Right lobe of liver (tissue), 6 donors: ENCODE measurements at places on chromosomes 2 and 18. TPM values are rescaled to one million over a fixed set of nuclear protein-coding genes. Genes with fewer than 3 reads are reported as not detected.
A peak's percentile ranks its signal among the peaks of the same experiment; 100 is the strongest.

GRCh38 chr18:11091746-11092145, 57.6 kb downstream of the PIEZO2 start:
- no peak for DNase-seq

The DNAJC5G gene
- not detected for total RNA-seq

DNA sequence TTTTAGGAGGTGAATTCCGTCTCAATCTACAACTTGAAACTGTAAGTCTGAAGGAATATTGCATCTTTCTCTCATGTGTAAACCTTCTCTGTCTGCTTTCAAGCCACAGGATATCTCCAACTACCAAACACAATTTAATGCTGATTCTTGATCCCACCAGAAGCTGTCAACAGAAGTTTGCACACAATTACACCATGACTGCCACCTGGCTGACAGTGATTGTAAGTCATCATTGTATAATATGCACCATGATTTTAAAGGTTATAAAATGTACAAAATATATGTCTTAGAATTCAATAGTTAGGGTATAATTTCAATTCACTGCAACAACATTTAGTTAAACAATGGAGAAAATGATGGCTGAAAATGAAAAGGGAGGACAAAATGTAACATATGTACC, 18.4 kb downstream of the PREPL start:
- no peak for DNase-seq

DNA sequence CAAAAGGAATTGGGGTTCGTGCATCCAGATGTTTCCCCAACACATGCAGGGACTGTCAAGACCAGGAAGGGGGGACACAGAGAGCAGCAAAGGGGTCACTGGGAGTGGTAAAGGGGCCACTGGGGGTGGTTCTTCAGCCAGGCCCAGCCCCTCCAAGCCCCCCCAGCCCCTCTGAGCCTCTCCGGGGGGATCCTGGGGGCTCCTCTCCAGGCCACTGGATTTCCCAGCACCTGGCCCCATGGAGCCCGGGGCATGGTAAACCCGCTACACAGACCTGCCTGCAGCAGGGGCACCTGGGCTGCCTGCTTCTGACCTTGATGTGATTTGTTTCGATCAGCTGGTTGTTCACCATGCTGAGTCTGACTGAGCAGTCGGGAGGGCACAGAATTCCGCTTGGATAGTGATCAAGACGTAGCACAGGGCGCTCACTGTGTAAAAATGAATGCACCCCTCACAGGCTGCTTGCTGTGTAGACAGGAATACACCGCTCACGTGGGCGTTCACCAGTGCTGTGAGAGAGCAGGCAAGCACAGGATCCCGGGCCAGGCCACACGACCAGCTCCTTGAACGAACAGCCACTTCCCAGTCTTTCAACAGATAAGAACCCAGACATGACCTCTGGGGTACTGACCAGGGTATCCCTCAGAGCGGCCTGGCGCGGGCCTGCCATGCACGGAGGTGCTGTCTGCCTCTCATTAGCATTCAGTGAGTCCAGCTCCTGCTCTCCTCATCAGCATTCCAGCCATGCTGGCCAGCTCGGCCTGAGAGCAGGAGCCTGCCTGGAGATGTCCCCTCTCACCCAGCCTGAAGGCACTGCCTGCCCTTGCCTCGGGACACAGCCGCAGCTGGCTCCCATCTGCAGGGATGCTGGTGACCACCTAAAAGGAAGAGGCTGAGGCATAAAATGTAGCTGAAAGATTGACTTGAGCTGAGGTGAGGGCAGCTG, 73.3 kb upstream of the OTOS start:
- DNase-seq = no peak

GRCh38 chr2:55459714-55460274, 40.1 kb upstream of the CCDC88A start:
- no peak for DNase-seq

- no peak for DNase-seq
Observed at GRCh38 chr2:84912984-84913383, 7.5 kb downstream of the TMSB10 start.

GRCh38 chr18:78558948-78559347, 420.7 kb upstream of the SALL3 start:
- no peak for DNase-seq

The THSD7B gene
- total RNA-seq = 0.11 TPM

- no peak for DNase-seq
Observed at GRCh38 chr2:168426861-168427260, 29.2 kb upstream of the CERS6 start.

DNA sequence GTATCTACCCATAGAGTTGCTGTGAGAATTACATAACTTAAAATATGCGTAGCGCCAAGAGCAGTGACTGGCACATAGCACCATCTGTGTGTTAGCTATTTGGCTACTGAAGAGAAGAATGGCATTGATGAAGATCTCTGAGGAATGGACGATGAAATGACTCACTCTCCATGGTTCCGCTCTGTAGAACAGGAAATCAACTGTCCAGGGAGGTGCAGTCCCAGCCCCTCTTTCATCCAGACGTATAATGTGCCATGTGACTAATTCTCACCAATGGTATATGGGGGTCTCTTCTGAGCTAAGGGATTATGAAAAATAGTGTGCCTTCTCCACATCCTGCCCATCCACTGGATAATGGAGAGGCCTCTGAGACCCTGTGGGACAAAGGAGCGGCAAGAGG, 254.8 kb downstream of the CYP26B1 start:
- no peak for DNase-seq

- peak; percentile 88 for DNase-seq
Observed at GRCh38 chr2:43221763-43222474, 4.5 kb downstream of the ZFP36L2 start.

- no peak for DNase-seq
Observed at GRCh38 chr18:49955263-49955662, 141.9 kb upstream of the ACAA2 start.

The CELF4 gene
- total RNA-seq = not detected

The ADD2 gene
- 0.11 TPM for total RNA-seq

DNA sequence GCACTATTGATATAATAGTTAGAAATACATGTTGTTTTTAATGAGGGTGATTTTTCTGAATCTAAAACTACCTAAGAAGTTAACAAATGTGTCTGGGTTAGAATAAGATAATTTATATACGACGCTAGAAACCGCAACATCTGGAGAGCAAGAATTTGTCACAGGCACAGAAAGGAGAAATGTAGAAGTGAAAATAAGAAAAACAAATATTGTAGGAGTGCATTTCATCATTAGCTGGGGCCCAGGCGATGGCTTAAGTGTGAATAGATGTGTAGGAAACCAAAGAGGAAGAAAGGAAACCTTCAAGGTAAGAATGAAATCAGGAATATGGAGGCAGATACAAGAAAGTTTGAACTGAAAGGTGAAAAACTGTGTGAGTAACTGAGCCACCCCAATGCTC, 90.3 kb downstream of the LRP2 start:
- no peak for DNase-seq

DNA sequence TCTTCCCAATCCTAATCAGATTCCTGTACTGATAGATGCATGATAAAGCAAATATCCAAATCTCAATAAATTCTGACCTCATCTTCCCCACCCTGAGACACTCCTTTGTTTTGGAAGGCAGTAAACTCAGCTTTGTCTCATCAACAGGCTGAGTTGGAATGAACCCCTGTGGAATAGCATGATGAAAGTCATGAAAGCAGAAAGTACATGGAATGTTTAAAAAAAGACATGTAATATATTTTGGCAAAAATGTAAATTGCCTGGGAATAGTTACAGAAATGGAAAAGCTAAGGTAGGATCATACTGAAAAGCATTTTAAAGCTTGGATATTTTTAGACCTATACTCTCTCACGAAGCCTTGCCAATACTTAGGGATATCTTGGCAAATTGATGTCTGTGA, 468.7 kb upstream of the CDH7 start:
- DNase-seq = no peak

The ALPG gene
- total RNA-seq = not detected

GRCh38 chr18:68721681-68722583, 7.0 kb upstream of the TMX3 start:
- DNase-seq = no peak

- peak; percentile 60 for DNase-seq
Observed at GRCh38 chr2:239318790-239319661, 81.8 kb downstream of the HDAC4 start.

GRCh38 chr2:109230941-109231420, 102.0 kb downstream of the SH3RF3 start:
- DNase-seq = no peak

GRCh38 chr2:98390571-98391476, 44.6 kb downstream of the CNGA3 start:
- no peak for DNase-seq

DNA sequence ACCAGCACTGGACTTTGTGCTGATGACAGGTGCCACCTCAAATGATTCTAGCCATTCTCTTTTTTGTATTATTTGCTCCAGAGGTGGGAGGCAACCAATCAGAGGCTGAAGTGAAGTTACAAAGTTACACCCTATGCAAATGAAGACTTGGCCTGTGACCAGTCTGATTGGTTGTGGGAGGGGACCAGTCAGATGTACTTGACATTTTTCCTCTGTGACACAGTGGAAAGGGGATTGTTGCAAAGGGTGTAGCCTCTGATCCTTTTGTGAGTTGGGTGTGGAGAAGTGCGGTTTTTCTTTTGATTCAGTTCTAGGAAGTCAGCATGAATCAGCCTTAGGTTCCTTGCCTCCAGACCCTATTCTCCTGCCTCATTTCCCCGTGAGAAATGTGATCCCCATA, 244.0 kb downstream of the ARL6IP6 start:
- DNase-seq = no peak

GRCh38 chr18:65592435-65592834, 158.4 kb upstream of the CDH7 start:
- DNase-seq = no peak

DNA sequence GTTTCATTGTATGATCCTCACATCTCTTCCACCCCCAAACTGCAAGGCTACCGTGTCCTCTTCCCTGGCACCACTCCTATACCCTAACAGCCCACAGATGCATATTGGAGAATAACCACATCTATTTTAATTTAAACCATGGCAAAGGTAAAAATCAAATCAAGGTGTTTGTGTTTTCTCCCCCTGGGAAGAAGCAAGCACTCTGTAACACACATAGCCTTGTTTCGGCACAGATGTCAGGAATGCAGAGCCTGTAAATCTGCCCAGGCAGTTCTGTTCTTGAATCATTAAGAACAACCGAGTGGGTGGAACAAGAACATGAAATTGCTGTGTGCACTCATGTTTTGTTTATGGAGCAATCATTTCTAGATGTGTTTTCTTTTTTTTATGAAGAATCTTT, 6.8 kb upstream of the COX7A2L start:
- no peak for DNase-seq

DNA sequence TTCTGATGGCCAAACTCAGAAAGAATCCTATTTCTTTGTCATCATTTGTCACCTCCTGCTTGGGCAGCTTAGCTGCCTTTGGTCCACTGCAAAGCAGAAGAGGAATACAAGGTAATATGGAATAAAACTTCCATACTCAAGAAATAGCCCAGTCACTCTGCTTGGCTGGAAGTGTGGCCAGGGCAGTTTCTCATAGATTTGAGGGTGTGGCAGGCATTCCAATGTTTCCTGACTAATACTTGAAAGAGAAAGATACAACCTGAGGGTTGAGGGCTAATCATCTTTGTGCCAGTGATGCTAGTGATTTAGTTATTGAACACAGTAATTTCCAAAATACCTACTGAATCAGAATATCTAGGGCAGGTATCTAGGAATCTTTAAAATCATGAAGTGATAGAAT, 83.1 kb downstream of the FAM161A start:
- no peak for DNase-seq

The RBBP8 gene
- 10.7 TPM for total RNA-seq

The CXCR4 gene
- 1.8 TPM for total RNA-seq

The ALK gene
- not detected for total RNA-seq

- no peak for DNase-seq
Observed at GRCh38 chr2:128777196-128778035, 458.7 kb upstream of the HS6ST1 start.

DNA sequence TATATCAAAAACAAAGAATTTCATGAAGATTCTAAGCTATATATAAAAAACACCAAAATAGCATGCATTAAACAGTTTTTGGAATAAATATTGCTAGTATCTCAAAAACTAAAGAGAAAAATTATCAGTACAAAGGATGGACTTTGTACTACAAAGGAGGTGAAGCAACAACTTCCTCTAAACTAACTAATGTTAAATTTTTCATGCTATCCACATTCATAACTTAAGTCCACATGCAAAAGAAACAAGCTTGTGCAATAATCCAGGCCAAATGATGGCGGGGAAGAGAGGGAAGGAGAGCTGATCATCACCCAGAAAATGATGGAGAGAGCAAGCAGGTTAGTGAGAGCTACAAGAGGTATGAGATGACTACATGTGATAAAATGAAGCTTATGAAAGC, 70.1 kb downstream of the KIDINS220 start:
- no peak for DNase-seq

GRCh38 chr2:144229296-144229695, 290.6 kb downstream of the ZEB2 start:
- DNase-seq = no peak

- DNase-seq = no peak
Observed at GRCh38 chr18:10670856-10671255, 145.0 kb downstream of the NAPG start.

GRCh38 chr18:61882296-61883004, 10.4 kb downstream of the RNF152 start:
- no peak for DNase-seq

- no peak for DNase-seq
Observed at GRCh38 chr18:55780586-55781071, 192.6 kb upstream of the TCF4 start.

DNA sequence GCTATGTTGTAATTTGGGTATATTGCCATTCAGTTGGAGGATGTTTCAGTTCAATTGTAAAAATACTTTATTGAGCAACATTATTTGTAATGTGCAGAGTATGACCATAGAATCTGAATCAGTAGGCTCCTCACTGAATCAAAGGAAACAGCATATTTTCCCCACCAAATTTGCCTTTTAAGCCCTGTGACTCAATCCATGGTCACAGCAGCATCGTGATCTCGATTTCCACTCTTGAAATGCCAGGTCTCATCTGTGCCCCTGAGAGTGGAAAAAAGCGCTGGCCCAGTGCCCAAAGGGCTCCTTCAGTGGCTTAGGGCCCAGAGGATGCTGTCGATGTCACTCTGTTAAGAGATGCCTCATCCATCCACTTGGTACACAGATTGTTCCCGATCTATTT, 57.5 kb downstream of the FHOD3 start:
- DNase-seq = no peak

GRCh38 chr2:240467149-240467642, 31.7 kb downstream of the GPC1 start:
- DNase-seq = no peak

DNA sequence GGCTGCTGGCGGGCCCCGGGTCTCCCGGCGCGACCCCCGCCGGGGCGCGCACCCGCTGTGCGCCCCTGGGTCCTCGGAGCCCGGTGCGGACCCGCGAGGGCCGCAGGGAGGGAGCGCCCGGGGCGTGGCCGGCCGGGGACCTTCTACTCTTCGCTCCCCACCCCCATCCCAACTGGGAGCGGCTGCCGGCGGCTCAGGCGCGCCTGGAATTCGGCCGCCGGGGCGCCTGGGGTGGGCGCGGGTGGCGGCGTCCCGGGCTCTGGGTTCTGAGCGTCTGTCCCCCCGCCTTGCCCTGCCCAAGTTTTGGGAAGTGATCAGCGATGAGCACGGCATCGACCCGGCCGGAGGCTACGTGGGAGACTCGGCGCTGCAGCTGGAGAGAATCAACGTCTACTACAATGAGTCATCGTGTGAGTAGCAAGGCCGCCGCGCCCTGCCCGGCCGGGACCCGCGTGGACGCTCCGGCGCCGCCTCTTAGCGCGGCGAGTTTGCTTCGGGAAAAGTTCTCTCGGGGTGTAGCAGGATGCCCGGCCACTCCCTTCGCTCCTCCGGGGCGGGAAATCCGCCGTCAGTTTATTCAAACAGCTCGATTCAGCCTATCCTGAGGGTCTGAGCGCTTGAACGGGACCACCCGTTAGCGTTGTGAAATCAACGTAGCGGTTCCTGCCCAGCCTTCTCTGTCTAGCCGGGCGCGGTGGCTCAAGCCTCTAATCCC, 502 bp downstream of the TUBB6 start:
- peak; percentile 79 for DNase-seq
